ENCODE measurements at places on chromosomes 7 and 10. TPM values are rescaled to one million over a fixed set of nuclear protein-coding genes. Genes with fewer than 3 reads are reported as not detected.

GRCh38 chr10:1377740-1378397 is 321.7 kb downstream of the WDR37 start:
- no peaks in the 10 kb centered on the region for H3K36me3 ChIP-seq
- H3K4me1 ChIP-seq, result no peaks in the 10 kb centered on the region
- H3K27me3 ChIP-seq, result peaks cover 3% of the 10 kb centered on the region
- no peak overlapping the region for H3K4me3 ChIP-seq

DNA sequence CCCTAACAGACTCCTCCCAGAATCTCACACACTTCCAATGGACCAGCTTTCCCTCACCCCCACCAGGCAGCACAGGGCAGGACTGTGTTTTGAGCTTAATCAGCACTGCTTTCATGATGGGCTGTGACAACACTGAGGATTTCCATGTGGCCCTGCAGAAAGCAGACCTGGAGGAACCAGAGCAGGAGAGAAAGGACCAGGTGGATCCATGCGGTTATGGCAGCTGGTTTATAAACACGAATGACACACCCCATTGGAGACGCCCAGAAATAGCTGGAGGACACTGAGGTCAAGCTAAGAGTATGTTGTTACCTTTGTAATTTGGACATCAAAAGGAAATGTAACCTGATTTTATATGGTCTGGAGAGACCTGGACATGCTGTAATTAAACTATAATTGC is 31.7 kb upstream of the HERPUD2 start:
- H3K27me3 ChIP-seq, result no peaks in the 10 kb centered on the region
- H3K36me3 ChIP-seq, result no peaks in the 10 kb centered on the region
- H3K4me1 ChIP-seq, result no peaks in the 10 kb centered on the region

PTPRZ1 gene
- 1.6 TPM for total RNA-seq

- peaks cover 25% of the 10 kb centered on the region for H3K27me3 ChIP-seq
- peak; percentile 42 for DNase-seq
- H3K4me1 ChIP-seq, result no peaks in the 10 kb centered on the region
- no peak overlapping the region for H3K27ac ChIP-seq
- no peaks in the 10 kb centered on the region for H3K36me3 ChIP-seq
Measured at GRCh38 chr7:108454674-108455550, 1.3 kb downstream of the NRCAM start.

ZNF503 gene
- 11.1 TPM for total RNA-seq

All from astrocyte (in vitro differentiated cells and primary cell).